RWPE2 (cell line): ENCODE measurements at places on chromosomes 13 and 19.

DNA sequence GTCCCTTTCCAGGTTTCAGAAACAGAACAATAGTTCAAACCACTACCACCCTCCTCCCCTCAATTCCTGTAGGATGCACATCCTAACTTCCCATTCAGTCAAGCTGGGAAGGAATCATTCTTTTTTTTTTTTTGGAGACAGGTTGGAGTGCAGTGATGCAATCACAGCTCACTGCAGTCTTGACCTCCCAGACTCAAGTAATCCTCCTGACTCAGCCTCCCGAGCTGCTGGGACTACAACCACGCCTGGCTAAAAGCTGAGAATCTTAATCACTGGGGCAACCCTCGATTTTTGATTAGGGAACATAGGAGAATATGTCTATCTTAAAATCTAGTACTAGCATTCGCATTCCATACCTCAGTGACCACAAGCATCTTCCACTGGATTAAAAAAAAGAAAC lies 146.2 kb downstream of the ABCC4 start:
- peaks cover 21% of the 10 kb centered on the region for H3K4me1 ChIP-seq
- peak overlapping the region; percentile 49 for H3K27ac ChIP-seq
- H3K4me3 ChIP-seq, result no peak overlapping the region
- DNase-seq, result no peak

- H3K4me1 ChIP-seq, result peaks cover 12% of the 10 kb centered on the region
- no peaks in the 10 kb centered on the region for H3K36me3 ChIP-seq
- no peaks in the 10 kb centered on the region for H3K27me3 ChIP-seq
These were observed 170.6 kb upstream of the TSC22D1 start for GRCh38 chr13:44746690-44747089.

GRCh38 chr19:43651758-43652545 lies 12.3 kb upstream of the CADM4 start:
- peaks cover 79% of the 10 kb centered on the region for H3K36me3 ChIP-seq
- no peak overlapping the region for H3K4me3 ChIP-seq
- H3K4me1 ChIP-seq, result no peaks in the 10 kb centered on the region
- no peaks in the 10 kb centered on the region for H3K27me3 ChIP-seq
- H3K27ac ChIP-seq, result no peak overlapping the region

DNA sequence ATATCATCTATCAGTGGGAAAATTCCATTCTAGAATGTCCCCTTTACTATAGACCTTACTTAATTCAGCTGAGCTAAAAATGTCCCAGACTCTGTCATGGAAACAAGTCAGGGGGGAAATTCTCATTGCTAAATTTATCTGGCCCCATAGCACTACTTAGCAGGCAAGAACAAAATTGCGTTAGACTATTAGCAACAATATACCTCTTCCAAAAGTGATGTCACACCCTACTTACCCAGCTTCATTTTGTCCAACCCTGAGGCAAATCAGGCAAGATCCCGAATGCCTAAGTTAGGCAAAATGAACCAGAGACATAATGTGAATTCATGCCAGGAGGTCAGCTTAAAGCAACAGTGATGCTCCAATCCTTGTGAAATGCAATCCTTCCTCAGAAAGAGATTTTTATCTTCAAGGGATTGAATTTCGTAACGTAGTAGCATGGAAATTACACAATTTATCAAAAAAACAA lies 93.7 kb downstream of the FRY start:
- H3K36me3 ChIP-seq, result no peaks in the 10 kb centered on the region
- H3K27ac ChIP-seq, result no peak overlapping the region
- no peak for DNase-seq
- peaks cover 5% of the 10 kb centered on the region for H3K4me1 ChIP-seq
- no peaks in the 10 kb centered on the region for H3K27me3 ChIP-seq

DNA sequence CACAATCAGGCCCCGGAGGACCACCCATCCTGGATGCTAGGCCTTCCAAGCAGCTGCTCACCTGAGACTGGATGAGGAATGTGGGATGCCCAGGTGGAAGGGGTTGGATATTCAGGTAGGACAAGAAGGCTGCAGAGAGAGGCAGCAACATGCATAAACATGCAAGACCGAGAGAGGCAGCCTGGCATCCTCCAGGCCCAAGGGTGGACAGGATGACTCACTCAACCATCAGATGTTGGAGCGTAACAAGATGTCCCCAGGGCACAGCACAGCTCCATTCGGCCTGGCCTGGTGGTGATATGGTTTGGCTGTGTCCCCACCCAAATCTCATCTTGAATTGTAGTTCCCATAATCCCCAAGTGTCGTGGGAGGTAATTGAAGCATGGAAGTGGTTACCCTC lies 10.0 kb upstream of the CABP5 start:
- H3K27me3 ChIP-seq, result no peaks in the 10 kb centered on the region
- no peaks in the 10 kb centered on the region for H3K36me3 ChIP-seq
- DNase-seq, result peak; percentile 63
- H3K27ac ChIP-seq, result no peak overlapping the region
- no peaks in the 10 kb centered on the region for H3K4me1 ChIP-seq

DNA sequence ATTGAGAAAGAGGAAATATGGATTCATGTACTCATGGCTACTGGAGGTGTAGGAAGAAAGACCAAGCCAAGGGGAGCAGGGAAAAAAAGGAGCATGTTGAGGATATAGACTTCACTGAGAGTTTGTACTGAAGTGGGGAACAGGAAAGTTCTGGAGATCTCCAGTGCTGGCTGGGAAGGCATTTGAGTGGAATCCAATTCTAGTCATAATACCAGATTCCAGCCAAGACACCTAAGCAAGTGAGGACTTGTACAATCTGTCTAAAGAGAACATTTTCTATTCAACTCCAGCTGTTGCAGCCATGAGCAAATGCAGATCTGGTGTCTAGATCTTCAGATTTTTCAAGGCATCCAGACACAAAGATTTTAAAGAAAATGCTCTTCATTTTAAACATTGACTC lies 412.5 kb downstream of the OXGR1 start:
- H3K36me3 ChIP-seq, result no peaks in the 10 kb centered on the region
- H3K27me3 ChIP-seq, result no peaks in the 10 kb centered on the region
- H3K27ac ChIP-seq, result no peak overlapping the region
- H3K4me3 ChIP-seq, result no peak overlapping the region
- H3K4me1 ChIP-seq, result no peaks in the 10 kb centered on the region

GRCh38 chr13:109146912-109147647 lies 517.7 kb downstream of the MYO16 start:
- no peaks in the 10 kb centered on the region for H3K27me3 ChIP-seq
- peak overlapping the region; percentile 100 for H3K27ac ChIP-seq
- no peak overlapping the region for H3K4me3 ChIP-seq
- H3K4me1 ChIP-seq, result peaks cover 44% of the 10 kb centered on the region

- H3K27me3 ChIP-seq, result no peaks in the 10 kb centered on the region
- DNase-seq, result peak; percentile 85
- H3K4me1 ChIP-seq, result peaks cover 3% of the 10 kb centered on the region
- H3K36me3 ChIP-seq, result peaks cover 6% of the 10 kb centered on the region
These were observed 2.1 kb upstream of the SLC27A5 start for GRCh38 chr19:58513694-58514563.
